ENCODE measurements at places on chromosomes 2 and 18.
A peak's percentile ranks its signal among the peaks of the same experiment; 100 is the strongest.

DNA sequence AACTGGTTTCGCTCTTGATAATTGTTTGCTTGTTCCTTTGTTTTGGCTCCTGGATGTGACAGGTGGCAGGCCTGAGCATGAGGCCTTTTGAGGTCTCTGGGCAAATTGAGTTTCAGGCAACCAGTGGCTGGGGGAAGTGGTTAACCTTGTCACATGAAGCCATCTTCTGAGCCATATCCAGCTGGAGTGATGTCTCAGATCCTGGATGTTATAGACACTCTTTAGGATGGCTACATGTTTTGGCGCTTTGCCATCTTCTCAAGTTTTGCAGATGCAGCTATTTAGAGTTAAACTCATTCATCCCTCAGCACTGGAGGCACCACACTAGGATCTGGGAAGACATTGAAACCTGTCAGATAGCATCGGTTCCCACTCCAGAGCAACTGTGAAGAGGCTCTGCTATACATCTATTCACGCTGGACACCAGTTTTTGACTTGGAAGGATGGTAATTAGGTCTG lies 25.3 kb upstream of the TACR1 start:
- DNase-seq = no peak

GRCh38 chr2:160220026-160220425 lies 20.0 kb upstream of the ITGB6 start:
- DNase-seq = no peak

DNA sequence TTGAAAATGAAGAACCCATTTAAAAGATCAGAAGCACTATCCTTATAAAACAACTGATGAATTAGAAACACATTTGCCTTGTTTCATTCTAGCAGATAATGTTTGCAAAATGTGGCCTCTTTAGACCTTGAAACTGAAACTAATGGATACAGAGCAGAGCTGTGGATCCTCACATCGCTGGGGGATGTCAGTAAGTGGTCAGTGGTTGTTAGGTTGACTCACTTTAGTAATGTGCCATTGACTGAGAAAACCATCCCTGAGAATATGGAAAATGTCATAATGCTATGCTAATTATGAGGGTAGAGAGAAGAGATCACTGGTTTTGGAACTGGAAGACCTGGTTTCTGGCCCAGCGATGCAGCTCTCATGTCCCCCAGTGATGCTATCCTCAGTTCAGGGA lies 176.7 kb downstream of the MYO1B start:
- DNase-seq = no peak

DNA sequence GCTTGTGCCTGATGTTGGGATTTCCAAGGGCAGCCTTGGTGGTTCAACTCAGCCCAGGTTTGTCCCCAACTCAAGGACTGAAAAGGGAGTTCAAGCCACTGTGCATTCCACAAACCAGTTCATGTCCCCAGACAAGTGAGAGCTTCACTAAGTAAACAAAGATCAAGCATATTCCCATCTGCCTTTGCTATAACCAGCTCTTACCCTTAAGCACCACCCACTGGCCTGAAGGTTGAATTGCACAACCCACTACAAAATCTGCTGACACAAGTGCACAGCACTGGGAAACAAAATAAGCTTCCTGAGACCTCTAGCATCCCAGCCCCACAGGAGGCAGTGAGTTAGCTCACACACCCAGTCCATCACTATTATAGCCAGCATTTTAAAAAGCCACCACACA lies 516.7 kb downstream of the NR4A2 start:
- DNase-seq = peak; percentile 6

DNA sequence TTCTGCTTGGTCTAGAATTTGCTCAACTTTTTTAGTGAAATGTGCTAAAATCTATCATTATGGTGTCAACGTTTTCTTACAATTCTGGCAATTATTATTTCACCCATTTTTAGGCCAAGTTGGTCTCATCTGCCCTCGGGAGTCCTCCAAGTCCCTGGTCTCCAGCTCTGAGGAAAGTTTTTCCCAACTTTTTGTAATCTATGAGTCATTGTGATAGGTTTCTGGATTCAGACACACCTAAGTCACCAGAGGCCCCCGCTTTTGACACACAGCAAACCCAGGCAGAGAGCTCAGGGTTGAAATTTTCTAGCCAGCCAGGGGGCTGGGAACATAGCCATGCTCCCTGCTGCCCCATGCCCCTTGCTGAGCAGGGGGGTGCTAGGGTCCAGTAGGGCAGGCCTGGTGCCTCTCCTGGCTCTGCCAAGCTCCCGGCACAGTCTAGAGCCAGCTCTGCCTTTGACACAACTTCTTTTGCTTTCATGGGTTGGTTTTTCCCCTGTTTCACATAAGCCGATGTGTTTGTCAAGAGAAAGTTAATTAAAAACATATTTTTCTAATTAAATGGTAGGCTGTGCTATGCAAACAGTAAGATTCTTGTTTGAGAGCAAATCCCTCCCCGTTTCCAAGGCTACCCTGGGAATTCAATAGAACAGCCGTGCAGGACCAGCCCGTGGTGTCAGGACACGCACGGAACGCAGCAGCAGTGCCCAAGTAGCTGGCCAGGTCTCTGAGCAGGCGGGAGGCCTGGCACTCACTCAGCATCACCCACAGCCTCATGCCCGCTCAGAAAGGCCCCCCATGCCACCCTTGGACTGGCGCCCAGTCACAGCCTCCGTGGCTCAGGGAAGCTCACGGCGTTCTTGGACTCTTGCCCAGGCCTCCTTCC lies 25.5 kb upstream of the SNED1 start:
- no peak for DNase-seq

- DNase-seq = peak; percentile 26
These were observed 90.8 kb downstream of the ZFP36L2 start for GRCh38 chr2:43135583-43135982.

DNA sequence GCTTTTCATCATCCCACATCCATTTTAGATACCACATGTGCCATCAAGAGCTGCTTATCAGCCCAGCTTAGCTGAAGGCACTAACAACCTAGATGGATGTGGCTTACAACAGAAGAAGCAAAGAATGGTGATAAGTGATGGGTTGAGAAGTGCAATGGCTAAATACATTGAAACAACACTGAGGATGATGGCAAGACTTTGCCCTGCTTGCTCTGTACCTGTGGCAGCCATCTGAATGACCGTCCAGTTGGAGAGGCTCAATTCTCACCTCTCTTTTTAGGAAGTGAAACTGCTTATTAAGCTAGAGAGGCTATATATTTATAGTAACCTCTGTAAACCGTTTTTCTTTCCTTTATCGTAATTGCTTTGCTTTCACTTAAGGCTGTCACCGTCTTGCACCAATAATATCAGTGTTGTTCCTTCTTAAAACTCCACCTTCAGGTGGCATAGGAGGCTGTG lies 5.7 kb downstream of the GPATCH11 start:
- no peak for DNase-seq

- DNase-seq = no peak
These were observed 126.8 kb downstream of the ACOXL start for GRCh38 chr2:110858993-110859701.

DNA sequence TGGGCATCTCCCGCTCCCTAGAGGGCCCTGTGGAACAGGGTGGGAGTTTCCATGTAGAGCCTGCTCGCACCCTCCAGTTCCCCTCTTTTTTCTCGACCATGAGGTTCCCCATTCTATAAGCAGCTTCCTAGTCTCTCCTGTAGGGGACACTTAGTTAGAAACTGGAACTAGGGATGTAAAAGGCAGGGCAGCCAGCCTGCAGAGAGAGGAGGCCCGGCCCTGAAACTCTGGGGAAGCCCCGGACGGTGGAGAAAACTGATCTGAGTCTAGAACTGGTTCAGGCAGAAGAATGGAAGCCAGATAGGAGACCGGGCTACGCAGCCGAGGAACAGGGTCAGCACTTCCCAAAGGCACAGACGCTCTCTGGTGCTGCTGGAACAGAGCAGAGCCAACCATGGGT lies 51.6 kb upstream of the ATG16L1 start:
- no peak for DNase-seq

- no peak for DNase-seq
These were observed 297.7 kb downstream of the NCKAP5 start for GRCh38 chr2:133270550-133270949.

DNA sequence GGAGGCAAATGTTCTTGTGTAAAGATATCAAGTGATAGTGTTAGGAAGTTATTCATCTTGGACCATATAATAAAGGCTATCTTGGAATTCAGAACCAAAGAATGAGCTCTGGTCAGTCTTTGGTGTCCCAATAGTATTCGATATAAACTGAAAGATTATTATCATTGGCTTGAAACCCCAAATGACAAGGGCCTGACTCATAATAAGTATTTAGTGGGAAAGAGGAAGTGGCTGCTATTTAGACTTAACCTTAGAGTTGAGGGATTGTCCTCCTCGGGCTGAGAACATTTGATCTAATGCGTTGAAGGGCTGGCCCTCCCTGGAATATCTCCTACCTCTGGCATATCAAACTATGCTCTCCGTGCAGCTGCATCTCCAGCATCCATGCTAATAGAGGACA lies 67.5 kb downstream of the CDH20 start:
- DNase-seq = no peak

DNA sequence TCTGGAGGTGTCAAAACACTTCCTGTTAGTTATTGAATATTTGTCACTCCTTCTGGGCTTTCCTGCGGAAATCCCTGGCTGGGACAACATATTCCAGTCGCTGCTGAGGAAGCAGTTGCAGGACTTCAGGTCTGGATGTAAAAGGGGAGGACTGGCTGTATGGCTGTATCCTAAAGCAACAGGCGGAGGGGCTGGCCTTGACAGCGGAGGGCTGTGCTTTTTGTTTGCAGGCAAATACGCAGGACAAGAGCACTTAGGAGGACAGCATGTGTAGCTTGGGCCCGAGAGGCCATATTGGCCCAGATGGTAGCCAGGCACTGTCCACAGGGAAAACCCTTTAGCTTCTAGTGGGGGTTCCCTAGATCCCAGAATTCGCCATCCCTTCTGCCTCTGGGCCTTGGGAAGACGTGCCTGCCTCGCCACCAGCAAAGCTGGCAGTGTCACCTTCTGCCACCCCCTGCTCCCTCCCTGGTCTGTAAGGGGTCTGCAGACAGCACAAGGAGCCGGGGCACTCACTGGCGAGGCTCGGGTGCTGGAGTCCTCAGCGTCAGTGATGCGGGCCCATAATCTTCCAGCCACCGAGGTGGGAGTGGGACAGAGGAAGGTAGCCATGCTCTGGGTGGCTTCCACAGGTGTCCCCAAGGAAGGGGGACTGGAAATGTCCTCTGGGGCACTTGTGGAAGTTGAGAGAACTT lies 6.7 kb downstream of the NPPC start:
- DNase-seq = no peak

- no peak for DNase-seq
These were observed 124.6 kb upstream of the ZEB2 start for GRCh38 chr2:144644549-144644948.

DNA sequence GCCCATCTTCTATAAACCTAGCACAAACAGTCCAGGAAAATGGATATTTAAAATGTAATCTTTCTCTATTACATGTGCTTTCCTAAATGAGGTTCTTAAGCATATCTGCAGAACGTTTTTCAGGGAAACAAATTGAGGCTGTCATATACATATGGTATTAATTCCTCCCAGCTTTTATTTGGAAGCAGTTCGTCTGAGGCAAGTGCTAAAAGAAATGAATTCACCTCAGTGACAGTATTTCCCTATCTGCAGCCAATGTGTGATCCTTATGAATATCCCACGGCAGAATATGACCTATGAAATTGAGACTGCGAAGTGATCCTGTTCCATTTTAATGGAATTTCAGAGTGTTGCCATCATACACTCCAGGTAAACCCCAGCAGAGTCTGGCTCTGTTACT lies 7.1 kb downstream of the MYOM1 start:
- no peak for DNase-seq

DNA sequence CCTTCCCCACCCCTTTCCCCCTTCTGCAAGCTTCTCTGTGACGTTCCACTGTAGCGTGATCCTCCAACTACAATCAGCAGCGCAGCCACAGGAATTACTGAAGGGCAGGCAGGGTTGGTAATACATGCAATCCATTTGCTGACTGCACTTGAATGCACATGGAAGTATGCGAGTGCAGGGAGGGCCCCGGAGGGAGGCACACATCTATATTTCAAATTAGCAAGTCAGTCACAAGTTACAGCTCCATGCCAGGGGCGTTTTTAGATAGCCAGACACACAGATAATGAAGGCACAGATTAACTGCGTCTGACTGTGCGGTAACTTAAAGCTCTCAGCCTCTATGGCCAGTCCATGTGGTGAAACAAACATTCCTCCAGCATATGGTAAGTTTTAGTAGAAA lies 209.2 kb upstream of the GATA6 start:
- peak; percentile 30 for DNase-seq

DNA sequence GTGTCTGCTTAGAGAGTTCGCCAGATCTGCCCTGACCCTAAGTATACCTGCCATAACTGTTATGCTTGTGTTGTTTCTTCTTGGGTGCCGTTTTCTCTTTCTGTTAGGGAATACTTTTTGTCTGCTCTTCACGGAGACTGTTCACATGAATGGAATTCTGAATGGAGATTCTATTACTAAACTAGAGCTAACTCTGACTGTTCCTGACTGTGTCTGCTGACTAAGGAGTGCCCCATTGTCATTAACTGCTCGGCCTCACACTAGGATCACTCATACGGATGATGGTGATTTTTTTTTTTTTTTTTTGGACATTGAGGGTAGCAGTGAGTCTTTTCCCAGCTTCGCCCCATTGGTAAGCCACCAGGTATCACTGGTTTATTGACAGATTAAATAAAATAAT lies 104.8 kb upstream of the SLC8A1 start:
- DNase-seq = no peak

DNA sequence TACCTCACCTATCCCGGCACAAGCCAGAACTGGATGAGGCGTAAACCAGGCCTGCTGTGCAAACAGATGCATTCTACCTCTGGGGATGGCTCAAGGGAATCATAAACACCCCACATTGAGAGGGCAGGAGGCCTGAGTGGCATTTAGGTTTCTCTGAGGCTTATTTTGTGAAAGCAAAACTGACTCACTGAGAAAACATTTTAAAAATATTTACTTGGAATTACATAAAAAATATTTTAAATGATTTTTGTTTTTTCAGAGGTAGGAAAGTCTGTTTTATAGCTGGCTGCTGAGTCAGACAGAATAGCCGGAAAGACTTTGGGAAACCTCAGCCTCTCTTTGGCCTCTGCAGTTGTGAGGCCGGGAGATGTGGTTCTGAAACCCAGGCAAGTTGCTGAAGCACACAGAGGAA lies 244.1 kb downstream of the NCKAP5 start:
- DNase-seq = no peak

GRCh38 chr2:156455361-156455975 lies 19.3 kb downstream of the GPD2 start:
- no peak for DNase-seq

DNA sequence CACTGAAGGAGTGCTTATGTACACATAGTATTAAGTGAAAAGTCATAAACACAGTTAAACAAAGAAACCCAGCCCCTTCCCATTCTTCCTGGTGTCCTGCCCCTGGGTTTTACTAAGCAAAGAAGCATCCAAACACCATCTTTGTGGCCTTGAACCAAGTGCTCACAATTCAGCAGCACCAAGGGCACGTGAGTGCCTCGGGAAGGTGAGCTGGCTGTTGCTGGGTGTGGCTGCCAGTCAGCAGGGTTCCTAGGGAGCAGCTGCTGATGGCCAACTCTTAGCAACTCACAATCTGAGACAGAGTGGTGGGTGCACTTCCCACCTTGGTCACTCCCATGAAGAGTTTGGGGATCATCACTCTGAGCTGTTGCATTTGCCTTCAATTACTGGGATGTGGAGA lies 97.7 kb upstream of the PGAP1 start:
- no peak for DNase-seq
